ENCODE measurements at places on chromosomes 4 and X.

- no peak for DNase-seq
Measured at GRCh38 chr4:99654361-99654761, 3.3 kb downstream of the C4orf54 start.

DNA sequence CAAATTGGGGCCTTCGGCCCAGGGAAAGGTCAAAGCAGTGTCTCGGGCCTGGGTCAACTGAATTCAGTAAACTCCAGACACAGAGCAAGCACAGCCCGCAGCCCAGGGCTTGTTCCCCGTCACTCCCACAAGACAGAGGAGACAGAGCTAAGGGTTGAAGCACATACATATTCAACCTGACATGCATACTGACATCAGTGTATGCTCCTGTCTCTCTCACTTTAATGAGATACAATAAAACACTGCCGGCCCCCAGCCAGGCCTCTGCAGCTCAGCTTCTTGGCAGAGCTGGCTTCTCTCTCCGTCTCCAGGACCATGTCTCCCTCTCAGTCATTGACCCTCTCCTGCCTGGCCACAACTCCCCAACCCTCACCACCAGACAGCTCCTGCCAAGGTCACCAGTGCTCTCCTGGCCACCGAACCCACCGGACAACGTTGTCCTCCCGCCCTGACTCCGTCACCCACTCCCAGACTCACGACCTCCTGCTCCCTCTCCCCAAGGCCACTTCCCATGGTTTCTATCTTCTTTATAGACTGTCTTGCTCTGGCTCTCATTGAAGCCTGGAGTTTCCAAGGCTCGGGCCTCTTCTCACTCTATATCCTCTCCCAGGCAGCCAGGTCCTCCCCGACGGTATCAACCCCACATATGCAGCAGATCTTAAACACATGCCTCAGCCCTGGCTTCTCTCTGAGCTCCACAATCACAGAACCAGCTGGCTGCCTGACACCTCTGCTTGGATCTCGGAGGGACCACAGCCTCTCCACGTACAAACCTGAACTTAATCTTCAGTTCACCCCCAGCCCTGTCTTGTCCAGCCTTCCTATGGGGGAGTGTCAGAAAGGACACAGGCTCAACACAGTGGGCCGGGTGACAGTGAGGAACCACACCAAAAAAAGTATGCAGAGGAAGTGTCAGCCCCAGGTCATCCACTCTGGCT is 67.7 kb upstream of the C4orf50 start:
- no peak for DNase-seq

- no peak for DNase-seq
Measured at GRCh38 chrX:45888518-45888917, 656.7 kb downstream of the ZNF674 start.

DNA sequence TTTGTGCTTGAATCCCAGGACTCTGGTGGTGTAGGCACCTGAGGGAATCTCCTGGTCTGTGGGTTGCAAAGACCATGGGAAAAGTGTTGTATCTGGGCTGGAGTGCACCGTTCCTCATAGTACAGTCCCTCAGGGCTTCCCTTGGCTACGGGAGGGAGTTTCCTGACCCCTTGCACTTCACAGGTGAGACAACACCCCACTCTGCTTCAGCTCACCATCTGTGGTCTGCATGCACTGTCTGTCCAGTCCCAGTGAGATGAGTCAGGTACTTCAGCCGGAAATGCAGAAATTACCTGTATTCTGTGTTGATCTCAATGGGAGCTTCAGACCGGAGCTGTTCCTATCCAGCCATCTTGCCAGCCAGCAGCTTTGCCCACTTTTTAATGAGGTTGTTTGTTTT is 353.0 kb upstream of the IRS4 start:
- no peak for DNase-seq

- no peak for DNase-seq
Measured at GRCh38 chr4:107866726-107867125, 42.0 kb downstream of the SGMS2 start.

- no peak for DNase-seq
Measured at GRCh38 chr4:102586644-102587021, 85.5 kb downstream of the NFKB1 start.

DNA sequence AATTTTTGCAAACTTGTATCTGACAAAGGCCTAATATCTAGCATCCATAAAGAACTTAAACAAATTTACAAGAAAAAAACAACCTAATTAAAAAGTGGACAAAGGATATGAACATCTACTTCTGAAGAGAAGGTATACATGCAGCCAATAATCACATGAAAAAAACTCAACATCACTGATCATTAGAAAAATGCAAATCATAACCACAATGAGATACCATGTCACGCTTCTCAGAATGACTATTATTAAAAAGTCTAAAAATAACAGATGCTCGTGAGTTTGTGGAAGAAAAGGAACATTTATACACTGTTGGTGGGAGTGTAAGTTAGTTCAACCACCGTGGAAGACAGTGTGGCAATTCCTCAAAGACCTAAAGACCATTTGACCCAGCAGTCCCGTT is 24.0 kb downstream of the CEP44 start:
- DNase-seq: no peak

- DNase-seq: no peak
Measured at GRCh38 chr4:53376900-53377299, 541 bp upstream of the FIP1L1 start.

- peak; percentile 49 for DNase-seq
Measured at GRCh38 chrX:17621566-17622270, 115.6 kb upstream of the SCML1 start.

- peak; percentile 63 for DNase-seq
Measured at GRCh38 chr4:185203486-185204237, at the start of gene CFAP97. Gene CFAP97 (minus strand): TSS chr4:185204000. CDS start chr4:185191196, 12,804 bp downstream.

- DNase-seq: no peak
Measured at GRCh38 chrX:37424000-37424429, 74.9 kb downstream of the PRRG1 start.

GRCh38 chrX:67872958-67873357 is 329.1 kb downstream of the AR start:
- DNase-seq: no peak

DNA sequence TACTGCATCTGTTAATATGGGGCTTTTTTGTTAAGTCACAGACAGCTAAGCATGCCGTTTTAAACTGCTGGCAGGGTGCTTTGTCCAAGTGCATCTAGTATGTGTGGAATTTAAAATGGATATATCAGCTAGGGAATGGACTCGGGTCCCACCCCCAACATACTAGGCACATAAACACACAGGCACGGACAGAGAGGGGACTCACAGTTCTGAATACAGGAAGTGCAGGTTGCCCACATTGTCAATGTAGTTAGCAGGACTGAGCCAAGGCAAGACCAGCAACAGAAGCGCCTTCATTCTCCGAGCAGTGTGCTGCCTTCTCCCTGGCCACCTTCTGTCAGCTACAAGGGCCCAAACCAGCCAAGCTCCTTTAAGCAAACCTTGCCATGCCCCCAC is 33.6 kb downstream of the LNX1 start:
- DNase-seq: no peak

GRCh38 chrX:1417921-1418771 is 26.2 kb upstream of the SLC25A6 start:
- DNase-seq: no peak

DNA sequence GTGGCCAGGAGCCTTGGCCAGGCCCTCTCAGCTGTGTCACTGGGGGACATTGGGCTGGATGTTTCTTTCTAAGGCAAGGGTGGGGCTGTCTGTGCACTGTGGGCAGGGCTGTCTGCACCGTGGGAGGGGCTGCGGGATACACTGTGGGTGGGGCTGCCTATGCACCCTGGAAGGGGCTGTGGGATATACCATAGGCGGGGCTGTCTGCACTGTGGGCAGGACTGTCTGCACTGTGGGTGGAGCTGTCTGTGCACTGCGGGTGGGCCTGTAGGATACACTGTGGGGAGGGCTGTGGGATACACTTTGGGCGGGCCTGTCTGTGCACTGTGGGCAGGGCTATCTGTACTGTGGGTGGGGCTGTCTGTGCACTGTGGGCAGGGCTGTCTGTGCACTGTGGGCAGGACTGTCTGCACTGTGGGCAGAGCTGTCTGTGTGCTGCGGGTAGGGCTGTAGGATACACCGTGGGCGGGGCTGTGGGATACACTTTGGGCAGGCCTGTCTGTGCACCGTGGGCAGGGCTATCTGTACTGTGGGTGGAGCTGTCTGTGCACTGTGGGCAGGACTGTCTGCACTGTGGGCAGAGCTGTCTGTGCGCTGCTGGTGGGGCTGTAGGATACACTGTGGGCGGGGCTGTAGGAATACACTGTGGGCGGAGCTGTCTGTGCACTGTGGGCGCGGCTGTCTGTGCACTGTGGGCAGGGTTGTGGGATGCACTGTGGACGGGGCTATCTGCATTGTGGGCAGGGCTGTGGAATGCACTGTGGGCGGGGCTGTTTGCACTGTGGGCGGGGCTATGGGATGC is 31.1 kb downstream of the ACOX3 start:
- DNase-seq: no peak

DNA sequence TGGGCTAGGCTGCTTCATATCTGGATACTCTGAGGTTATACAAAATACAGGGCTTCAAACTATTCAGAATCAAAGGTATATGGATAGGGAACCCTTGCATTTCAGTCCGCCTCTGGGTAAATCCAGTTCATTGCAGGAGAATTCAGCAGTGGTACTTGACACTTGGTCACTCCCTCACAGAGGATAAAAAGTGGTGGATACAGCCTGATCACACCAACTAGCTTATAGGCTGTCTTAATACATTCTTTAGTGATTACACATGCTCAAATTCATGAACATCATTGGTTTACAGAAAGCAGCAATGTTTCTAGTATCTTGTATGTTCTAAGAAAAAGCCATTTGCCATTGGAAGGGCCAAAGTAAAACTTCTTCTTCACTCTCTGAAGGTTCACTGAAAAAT is 104.8 kb upstream of the PDE5A start:
- no peak for DNase-seq

- DNase-seq: no peak
Measured at GRCh38 chr4:4574792-4575191, 32.9 kb upstream of the STX18 start.

DNA sequence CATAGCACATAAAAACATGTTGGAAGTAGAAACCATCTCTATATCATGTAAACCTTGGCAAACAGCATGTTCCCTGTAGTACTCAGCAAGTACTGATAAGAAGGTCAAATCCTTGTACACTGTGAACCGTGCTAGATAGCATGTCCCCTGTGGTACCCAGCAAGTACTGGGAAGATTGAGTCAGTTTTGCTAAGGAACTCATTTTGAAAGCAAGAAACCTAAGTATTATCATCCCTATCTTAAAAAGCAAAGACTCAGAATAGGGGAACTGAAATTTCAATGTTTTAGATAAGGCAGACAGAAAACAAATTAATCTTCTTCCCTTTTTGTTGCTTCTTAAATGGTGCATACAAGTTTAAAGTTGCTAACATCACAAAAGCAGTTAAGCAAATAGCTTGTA is 180.2 kb downstream of the RBM46 start:
- DNase-seq: no peak

- DNase-seq: no peak
Measured at GRCh38 chr4:29541757-29542156, 1178.4 kb upstream of the PCDH7 start.

- DNase-seq: no peak
Measured at GRCh38 chr4:118265312-118266144, 87.3 kb downstream of the PRSS12 start.

- no peak for DNase-seq
Measured at GRCh38 chrX:141405853-141406492, 163.7 kb upstream of the SPANXC start.

DNA sequence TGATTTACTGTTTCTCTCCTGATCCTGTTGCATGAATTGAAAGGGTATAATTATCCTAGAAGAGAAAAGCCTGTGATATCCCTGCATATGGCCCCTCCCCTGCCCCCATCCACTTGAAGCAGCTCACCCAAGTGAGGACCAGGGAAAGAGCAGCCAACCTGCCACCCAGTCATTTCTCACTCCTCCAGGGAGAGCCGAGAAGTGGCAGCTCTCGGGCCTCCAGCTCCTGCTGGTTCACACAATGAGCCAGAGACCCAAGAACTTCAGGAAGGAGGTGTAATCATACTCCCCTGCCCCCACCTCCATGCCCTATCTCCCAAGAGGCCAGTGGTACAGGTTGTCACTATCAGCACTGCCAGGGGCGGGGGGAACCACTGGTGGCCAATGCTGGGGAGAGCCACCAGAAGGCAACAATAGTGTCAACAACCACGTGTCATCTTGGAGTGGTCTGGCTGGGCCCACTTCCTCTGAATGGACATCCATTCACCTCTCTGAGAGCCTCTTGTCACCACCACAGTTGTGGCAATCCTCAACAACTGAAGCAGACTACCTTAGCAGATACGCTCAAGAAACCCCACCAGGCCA is 42.9 kb downstream of the APOO start:
- no peak for DNase-seq

GRCh38 chr4:54063229-54063628 is 1.2 kb downstream of the CHIC2 start:
- DNase-seq: no peak

DNA sequence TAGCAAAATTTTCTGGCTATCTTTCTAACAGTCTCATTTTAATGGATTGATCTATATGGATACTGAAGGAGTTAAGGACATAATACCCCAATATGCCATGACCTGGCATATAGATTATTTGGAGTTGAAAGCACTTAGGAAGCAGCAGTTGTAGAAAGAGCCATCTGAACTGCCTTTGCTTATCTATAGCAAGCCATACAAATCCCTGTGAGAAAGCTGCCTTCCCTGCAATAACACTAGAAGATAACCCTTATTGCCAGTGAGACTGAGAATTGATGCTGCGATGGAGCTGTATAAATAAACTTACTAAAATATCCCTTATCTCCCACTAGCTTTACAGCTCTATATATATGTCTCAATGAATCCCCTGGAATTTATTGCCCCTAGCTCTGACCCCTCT is 346.3 kb downstream of the TECRL start:
- DNase-seq: no peak

All from NCI-H748 treated with DMSO at 0.1 percent for 48 hours (cell line).